Gastrocnemius medialis (tissue), 4 donors: ENCODE measurements at places on chromosomes 7 and 10. TPM values are rescaled to one million over a fixed set of nuclear protein-coding genes. Genes with fewer than 3 reads are reported as not detected.

The LAMB1 gene
- total RNA-seq: 56.6 TPM

The ACTL6B gene
- total RNA-seq: not detected

The DENND2A gene
- total RNA-seq: 2.0 TPM

The PRPS1L1 gene
- not detected for total RNA-seq

The ZNF107 gene
- total RNA-seq: 0.87 TPM

The UPK3B gene
- total RNA-seq: not detected

The DYDC2 gene
- not detected for total RNA-seq

The SKAP2 gene
- total RNA-seq: 23.5 TPM

The GRID2IP gene
- total RNA-seq: not detected

The INA gene
- total RNA-seq: 0.24 TPM

The PPP1R17 gene
- not detected for total RNA-seq

The TYSND1 gene
- 2.7 TPM for total RNA-seq

The AKR1C2 gene
- 325 TPM for total RNA-seq

The MARVELD1 gene
- 5.1 TPM for total RNA-seq

The NUDT13 gene
- total RNA-seq: 2.0 TPM

The AMPH gene
- total RNA-seq: 1.8 TPM

The TFEC gene
- total RNA-seq: 0.17 TPM

The EVX1 gene
- total RNA-seq: not detected

The CYP3A7 gene
- not detected for total RNA-seq

The NPSR1 gene
- not detected for total RNA-seq

The FAM25A gene
- not detected for total RNA-seq

The FANK1 gene
- not detected for total RNA-seq

The CCDC146 gene
- 4.3 TPM for total RNA-seq
